ENCODE measurements at places on chromosomes 13 and 19.

GRCh38 chr13:20408181-20408580, 117.5 kb downstream of the CRYL1 start:
- no peak for DNase-seq

GRCh38 chr19:2016041-2016807, 710 bp upstream of the BTBD2 start:
- peak; percentile 42 for DNase-seq

GRCh38 chr19:29115181-29115580, 97.8 kb downstream of the UQCRFS1 start:
- DNase-seq, result no peak

- DNase-seq, result no peak
Observed at GRCh38 chr19:58284199-58284598, 5.4 kb downstream of the ZNF8 start.

DNA sequence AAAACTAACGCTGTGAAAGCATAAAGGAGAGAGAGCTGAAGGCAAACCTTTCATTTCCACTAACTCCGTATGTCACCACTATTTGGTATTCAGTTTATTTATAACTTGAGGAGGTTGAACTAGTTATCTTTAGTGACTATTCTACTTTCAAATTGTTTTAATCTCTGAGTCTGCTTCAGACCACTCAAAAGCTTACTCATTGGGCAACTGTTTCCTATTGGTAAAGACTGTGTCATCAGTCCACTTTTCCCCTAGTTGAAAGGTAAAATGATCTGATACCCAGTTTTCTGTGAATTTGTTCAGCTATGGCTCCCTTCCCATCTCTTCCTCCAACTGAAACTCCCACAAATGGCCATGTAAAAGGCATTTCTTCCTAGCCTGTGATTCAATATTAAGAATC, 39.1 kb downstream of the TEX26 start:
- DNase-seq, result no peak

- peak; percentile 49 for DNase-seq
Observed at GRCh38 chr19:30719189-30719998, 347.2 kb downstream of the ZNF536 start.

- peak; percentile 90 for DNase-seq
Observed at GRCh38 chr13:77349365-77349764, 22.5 kb upstream of the MYCBP2 start.

DNA sequence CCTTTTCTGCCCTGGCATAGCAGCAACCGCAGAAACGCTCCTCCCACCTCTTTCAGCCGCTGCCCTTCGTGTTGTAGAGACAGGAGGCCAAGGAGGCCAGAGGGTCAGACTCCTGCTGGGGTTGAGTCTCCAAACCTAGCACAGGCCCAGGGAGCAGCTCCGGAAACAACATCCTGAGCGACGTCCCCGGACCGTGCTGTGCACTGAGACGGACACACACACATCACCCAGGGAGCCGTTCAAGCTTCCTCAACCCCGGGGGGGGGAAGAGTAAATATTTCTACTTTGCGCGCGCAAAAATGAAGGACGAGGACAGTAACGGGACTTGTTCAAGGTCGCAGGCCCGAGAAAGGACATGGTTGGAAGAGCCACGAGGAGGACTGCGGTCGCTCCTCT, 657 bp downstream of the ZNF550 start:
- no peak for DNase-seq

GRCh38 chr13:107258599-107259187, 690.8 kb upstream of the ARGLU1 start:
- no peak for DNase-seq

DNA sequence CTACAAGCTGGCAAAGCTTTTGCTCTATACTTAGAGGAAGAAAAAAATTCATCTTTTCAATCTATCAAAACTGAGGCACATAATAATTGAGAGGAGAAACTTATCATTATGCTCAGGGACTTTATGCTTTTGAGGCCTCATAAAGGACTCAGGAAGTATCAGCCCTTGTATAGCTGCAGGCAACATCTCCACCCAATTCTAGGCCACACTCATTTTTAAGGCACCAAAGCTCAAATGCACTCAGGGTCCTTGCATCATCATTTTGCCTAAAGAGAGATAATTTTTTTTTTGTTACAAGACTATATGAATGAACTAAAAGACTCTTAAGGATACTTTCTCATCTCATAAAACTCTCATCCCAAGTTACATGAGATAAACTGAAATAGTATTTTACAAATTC, 78.5 kb downstream of the PCDH9 start:
- no peak for DNase-seq

DNA sequence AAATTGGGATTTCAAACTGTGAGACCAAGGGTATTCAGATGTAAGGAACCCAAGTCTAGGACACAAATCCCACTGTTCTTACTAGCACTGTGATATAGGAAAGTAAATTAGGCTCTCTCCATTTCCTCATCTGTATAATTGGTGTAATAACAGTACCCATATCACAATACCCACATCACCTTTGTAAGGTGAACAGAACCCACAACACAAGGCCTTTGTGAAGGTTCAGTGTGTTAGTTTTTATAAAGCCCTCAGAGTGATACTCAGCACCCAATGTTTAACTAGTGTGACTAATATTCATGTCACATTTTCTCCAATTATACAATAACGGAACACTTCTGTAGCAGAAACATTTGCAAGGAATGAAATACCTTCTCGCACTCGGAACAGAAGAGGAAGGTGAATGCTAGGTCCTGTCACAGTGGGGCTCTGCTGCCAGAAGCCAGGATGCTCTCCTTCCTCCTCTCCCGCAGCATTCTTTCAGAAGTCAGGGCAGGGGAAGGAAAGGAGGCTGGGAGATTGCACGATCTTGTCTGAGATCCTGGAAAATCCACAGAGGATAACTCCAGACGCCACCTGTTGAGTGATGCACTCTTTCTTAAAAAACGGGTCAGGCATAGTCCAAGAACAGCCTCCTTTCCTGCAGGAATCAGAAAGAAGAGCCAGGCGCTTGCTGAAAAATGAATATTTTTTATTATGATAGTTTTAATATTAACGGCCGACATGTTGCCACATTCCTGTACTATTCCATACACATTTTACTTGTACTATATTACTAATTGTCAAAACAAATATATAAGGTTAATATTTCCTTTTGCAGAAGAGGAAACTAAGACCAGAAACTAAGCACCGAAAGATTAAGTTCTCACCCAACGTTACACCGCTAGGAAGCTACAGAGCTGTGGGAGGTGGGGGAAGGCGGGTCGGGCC, 762 bp downstream of the ZNF45 start:
- DNase-seq, result no peak

- DNase-seq, result no peak
Observed at GRCh38 chr19:23716792-23717191, 29.8 kb upstream of the ZNF675 start.

DNA sequence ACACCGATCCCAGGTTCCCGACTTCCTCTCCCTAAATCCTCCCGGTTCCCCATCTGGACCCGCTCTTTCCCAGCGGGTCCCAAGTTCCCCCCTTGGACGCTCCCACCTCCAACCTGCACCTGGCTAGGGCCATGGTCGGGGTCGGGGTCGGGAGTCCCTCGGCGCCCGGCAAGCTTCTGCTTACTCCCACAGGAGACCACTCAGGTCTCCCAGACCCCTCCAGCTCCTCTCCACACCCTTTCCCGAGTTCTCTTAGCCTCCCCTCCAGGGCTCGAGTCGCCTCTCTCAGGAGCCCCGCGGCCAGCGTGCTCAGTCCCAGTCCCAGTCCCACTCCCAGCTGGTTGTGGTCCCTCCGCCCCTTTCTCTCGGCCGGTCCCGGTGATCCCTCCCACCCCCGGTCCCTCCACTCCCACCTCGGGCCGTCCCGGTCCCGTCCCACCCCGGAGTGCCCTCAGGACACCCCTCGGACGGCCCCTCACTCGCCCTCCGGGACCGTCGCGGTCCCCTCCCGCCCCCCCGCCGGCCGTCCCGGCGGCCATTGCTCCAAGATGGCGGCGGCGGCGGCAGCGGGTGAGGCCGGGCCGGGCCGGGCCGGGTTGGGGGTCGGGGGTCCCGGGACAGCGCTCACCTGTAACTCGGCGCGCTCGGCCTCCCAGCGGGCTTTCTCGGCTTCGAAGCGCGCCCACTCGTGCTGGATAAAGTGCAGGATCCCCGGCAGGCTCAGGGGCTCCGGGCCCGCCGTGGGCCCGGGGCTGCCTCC, at the start of gene FKRP:
Gene FKRP (plus strand): TSS at position 537 of the 760 bp plus-strand sequence. CDS start 9,394 bp downstream, outside the sequence.
- peak; percentile 70 for DNase-seq

DNA sequence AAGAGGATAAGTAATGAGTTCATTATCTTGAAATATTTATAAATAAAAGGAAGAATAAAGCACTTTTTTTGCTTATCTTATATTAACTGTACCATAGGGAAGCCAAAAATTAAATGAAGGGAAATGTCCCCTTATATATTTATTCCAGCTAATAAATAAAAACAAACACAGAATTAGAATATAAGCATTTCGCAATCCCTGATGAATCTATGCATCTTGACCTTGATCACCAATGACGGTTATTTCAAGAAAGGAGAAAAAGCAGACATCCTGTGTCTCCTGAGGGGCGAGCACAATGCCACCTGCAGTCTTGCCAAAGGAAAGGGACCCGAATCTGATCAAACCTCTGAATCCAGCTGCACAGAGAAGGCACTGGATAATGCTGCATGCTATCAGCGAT, 29.3 kb upstream of the IRS2 start:
- DNase-seq, result no peak

DNA sequence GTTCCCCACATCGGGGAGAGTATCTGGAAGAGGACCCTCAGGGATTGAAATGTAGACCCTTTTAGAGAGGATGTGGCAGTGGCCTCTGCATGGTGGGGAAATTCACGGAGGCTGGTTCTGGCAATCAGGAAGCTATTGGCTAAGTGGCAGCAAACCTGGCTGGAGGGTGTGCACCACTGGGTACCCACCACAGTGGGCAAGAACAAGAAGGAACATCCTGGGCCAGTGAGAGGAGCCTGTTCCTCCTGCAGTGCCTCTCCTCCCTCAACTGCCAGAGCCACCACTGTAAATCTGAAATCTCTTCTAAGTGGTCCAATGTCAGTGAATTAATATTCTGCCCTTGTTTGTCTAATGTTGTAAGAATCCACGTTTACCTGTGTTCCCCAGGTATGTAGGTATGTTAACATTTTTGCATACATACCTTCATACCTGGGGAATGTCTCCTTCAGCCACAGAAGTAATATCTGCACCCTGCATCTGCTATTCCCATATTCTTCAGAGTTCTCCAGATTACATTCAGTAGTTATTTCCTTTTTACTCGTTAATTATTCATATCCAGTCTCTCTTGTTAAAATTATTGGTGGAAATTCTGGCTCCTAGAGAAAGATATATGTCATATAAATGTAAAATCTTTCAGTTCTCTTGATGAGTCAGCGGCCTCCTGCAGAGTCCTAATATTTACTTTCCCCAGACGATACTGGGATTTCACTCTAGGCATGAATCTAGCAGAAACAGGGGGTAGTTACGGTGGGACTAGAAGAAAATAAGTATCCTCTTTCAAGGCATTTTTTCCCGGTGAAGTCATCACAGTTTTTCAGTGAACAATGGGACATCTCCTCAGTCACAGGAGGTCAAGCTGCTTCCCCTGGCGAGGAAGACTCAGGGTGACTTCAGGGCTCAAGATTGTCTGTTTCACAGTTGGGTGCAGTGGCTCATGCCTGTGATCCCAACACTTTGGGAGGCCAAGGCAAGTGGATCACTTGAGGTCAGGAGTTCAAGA, 148.3 kb downstream of the MYO16 start:
- no peak for DNase-seq

- peak; percentile 65 for DNase-seq
Observed at GRCh38 chr19:28633319-28634018, 579.5 kb downstream of the UQCRFS1 start.

GRCh38 chr19:43353606-43354304, at the start of gene CD177:
Gene CD177, plus strand, starts transcription at chr19:43353686. Its CDS starts 29 bp downstream, at chr19:43353715.
- no peak for DNase-seq

GRCh38 chr19:18364826-18365528, 21.0 kb upstream of the GDF15 start:
- DNase-seq, result peak; percentile 75

- no peak for DNase-seq
Observed at GRCh38 chr19:49879243-49879963, 1.9 kb downstream of the TBC1D17 start.

DNA sequence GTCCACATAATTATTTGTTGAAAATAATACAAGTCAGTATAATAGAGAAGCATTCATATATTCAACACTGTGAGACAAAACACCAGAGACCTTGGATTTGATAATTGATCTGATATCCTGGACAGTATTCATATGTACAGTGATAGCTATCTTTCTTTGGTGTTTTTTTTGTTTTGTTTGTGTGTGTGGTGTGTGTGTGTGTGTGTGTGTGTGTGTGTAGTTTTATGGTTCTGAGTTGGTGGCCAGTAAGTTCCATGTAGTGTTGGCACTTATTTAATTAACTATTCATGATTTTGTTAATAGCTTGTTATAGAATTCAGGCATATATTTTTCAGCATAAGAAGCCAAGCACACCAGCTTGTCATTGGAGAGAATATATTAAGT, 1.6 kb upstream of the ANGPTL6 start:
- no peak for DNase-seq

DNA sequence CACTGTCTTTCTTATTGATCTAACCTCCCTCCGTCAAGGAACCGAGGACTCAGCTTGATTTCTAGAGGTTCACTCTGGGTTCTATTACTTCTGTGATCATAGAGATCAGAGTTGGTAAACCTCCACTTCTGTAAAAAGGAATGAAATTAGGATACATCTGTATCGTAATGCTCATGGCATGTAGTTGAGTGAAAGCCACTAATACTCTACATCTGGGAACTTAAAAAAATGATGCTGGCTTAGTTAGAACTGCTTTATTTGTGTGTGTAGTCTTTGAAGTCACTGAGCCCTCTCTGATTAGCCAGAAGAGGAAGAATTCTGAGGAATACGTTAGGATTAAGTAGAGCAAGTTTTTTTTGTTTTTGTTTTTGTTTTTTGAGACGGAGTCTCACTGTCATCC, 140.8 kb downstream of the GGACT start:
- no peak for DNase-seq

- DNase-seq, result no peak
Observed at GRCh38 chr19:768424-768823, 17.5 kb downstream of the MISP start.
